ENCODE measurements at places on chromosomes 7 and 10.

GRCh38 chr10:77377034-77377433 lies 260.6 kb downstream of the KCNMA1 start:
- no peak for DNase-seq

DNA sequence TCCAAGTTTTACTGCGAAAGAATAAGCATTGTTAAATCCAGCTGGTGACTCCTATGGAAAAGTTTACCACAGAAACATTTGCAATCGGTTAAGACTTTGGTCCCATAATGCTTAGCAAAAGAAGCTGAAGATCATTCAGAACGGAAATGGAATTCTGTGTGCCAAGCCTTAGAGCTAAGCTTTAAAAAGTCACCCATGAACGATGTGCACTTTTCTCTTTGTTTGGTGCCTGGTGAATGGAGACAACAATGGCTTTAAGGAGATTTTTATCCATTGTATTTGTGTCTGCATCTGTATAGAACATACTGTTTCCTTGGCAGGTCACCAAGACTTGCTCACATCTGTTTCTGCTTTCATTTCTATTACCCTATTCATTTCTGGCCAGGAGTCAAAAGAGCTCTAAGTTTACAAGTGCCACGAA lies 26.3 kb upstream of the COL1A2 start:
- DNase-seq: no peak

DNA sequence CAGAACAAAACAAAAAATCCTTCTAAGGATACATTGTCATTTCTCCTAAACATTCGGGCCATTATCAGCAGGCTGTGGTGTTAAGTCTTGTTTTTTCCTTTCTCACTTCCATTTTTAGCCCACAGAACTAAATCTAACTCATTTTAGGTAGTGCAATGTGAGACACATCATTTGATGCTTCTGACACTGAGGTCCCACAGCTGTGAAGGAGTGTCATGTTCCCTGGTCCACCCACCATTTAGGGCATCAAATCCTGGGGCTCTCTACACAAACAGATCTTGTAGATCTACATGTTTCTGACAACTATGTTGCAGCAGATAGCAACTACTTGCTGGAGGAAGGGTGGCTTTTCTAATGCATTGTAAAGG lies 232.5 kb upstream of the IGFBP3 start:
- no peak for DNase-seq

DNA sequence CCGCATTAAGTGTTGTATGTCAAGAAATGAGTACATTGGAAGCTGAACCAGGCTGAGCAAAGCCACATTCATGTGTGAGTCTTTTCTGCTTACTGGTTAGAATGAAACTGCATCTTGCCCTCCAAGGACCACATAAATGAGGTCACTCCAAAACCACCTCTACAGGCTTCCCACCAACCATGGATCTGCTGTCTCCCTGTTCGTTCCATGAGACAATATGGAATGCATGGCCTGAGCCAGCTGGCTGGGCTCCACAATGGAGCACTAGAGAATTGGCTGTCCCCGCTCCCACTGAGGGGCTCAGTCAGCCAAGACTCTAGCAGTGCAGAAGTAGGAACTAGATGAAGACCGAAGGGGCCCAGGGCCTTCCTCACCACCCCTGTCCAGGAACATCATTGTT lies 120.8 kb downstream of the TNS3 start:
- DNase-seq: no peak

DNA sequence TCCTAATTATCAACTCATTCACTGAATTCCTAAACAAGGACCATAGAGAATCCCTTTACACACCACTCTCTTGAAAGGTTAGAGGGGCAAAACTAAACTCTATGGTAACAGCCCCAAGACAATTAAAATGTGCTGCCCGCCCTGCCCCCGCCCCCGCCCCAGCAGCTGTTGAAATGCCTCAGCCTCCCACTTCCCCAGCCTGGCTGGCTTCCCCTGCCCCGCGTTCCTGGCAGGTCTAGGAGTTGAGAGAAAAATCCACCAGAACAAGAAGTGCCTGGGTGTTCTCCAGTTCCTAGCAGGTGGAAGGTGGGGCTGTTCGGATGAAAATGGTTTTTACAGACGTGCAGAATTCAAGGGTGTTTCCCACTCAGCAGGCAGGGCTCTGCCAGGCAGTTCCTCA lies 109.5 kb upstream of the ZEB1 start:
- DNase-seq: no peak

- DNase-seq: peak; percentile 18
Observed at GRCh38 chr10:125868372-125868975, 12.6 kb downstream of the DHX32 start.

DNA sequence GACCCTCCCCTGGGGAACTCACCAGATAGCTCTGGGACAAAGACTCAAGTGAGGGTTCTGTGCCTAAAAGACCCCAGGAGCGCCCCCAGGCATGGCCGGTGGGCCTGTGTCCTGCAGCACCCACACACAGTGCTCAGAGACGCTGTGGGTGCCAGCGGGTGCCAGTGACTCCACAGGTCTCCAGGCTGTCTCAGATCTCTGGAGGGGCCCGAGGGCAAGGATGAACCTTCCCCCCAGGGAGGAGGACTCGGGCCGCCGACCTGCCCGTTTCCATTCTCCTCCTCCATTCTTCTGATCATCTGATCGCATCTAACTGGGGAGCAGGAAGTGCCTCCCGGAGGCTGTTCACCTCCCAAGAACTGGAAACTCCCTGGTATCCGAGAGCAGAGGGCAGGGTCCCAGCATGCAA lies 980 bp downstream of the ADAM8 start:
- peak; percentile 53 for DNase-seq

- no peak for DNase-seq
Observed at GRCh38 chr10:56181607-56182006, 179.5 kb downstream of the ZWINT start.

- DNase-seq: peak; percentile 51
Observed at GRCh38 chr7:25926009-25926408, 226.0 kb upstream of the NFE2L3 start.

- DNase-seq: no peak
Observed at GRCh38 chr10:11180228-11180627, 162.6 kb downstream of the CELF2 start.

DNA sequence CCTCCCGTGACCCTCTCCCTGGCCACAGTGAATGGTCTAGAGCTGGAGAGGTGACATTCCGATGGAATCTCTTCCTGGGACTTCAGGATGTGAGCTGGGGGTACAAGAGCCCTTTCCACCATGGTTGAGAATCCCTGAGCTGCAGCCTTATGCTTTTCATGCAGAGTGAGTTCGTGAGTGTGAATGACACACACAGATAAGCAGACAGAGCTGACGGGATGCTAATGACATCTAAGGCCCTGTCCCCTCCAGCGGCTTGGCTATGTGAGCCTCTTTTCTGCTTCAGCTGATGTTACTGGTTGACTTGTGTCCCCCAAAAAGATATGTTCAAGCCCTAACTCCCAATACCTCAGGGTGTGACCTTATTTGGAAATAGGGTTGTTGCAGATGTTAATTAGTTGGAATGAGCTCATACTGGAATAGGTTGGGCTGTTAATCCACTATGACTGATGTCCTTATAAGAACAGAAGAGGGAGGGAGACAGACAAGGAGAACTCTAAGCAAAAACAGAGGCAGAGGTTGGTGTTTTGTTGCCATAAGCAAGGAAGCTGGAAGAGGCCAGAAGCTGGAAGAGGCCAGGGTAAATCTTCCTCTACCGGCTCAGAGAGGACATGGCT lies 111.1 kb upstream of the AFAP1L2 start:
- DNase-seq: no peak

- DNase-seq: no peak
Observed at GRCh38 chr7:79434867-79435266, 18.6 kb downstream of the MAGI2 start.

DNA sequence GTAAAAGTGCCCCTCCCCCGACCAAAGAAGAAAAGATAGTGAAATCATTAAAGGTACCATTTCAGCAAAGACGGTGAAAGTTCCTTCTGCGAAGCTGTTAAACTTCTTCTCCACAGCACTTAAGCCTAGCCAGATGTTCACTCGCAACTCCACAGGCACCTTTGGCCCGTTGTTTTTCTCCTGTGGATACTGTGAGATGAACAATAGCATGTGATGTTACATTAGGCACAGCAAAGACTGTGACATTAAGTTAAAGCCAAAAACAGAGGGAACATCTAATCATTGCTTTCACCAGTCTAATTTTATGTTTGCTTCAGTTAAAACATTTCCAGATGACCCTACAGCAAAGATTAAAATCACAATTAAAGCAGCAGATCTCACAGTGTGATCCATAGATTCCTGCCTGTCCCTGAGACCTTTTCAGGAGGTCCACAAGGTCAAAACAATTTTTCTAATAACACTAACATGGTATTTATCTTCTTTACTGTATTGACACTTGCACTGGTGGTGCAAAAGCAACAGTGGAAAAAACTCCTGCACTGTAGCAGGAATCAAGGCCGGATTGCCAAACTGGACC lies 112.5 kb downstream of the MYOF start:
- DNase-seq: no peak

GRCh38 chr7:27210441-27211083 lies 10.7 kb upstream of the HOXA13 start:
- DNase-seq: peak; percentile 76

- no peak for DNase-seq
Observed at GRCh38 chr7:112138325-112138852, 67.8 kb downstream of the DOCK4 start.

GRCh38 chr10:16907687-16908086 lies 90.5 kb upstream of the RSU1 start:
- DNase-seq: no peak

DNA sequence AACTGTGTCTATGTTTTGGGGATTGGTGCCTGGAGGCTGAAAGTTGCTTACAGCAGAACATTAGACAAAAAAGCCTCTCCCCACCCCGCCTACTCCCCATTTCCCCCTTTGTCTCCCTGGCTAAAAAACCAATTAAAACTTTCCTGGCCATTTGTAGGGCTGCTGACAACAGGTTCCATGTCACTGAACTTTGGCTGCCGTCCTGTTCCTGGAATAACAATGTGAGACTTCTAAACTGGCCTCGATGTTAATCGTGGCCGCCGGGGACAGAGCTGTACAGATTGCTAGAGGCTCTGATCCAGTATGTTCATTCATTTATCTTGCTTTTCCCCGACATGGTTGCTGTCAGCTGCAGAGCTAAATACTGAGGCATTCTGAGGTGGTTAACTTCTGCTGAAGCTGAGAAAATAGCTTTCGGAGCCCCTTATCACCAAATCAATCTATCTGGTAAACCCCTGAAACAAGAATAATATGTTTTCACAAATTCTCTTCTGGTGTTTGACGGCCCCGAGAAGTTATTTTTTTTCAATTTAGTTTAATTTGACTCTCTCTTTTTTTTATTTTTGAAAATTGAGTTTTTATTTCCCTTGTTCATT lies 271.6 kb downstream of the GFRA1 start:
- DNase-seq: no peak

All from Calu3 (cell line).